Testis (tissue), 5 donors: ENCODE measurements at places on chromosomes 1 and 21. TPM values are rescaled to one million over a fixed set of nuclear protein-coding genes. Genes with fewer than 3 reads are reported as not detected.

GRCh38 chr1:230166366-230167132 lies 99.5 kb downstream of the GALNT2 start:
- no peak overlapping the region for H3K27ac ChIP-seq
- no peaks in the 10 kb centered on the region for H3K27me3 ChIP-seq
- peak; percentile 16 for DNase-seq
- no peak overlapping the region for H3K4me3 ChIP-seq

DNA sequence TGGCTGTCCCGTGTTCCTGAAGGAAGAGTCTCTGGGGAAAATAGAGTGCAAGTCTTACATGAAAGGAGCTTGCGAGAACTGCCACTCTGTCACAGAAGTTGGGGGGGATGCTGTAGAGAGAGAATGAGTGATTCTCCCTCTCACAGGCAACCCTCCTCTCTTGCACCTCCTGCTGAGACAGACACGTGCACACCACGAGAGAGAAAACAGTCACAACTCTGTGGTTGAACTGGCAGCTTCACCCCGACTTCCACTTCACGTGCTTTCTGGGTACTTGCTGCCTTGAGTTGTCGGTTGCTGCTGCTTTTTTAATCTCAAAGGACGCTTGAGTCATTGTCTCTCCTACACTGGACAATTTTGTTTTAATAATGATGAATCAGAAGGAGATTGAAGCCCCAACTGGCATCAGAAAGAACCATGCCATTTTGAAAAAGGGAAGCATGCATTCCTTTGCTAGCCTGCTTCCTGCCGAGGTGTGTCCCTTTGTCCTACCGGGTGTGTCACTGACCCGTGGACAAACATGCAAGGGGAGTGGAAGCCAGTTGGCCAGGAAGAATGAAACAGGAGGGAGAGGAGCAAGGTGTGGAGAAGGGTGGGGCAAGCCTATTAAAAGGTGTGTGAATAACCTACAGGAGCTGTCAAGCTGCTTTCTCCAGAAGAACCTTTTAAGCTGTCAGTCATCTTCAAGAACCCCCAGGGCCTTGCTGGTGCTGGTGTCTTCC lies 164.2 kb downstream of the CACNA1E start:
- H3K4me3 ChIP-seq, result no peak overlapping the region
- no peak for DNase-seq
- no peaks in the 10 kb centered on the region for H3K36me3 ChIP-seq
- H3K27me3 ChIP-seq, result no peaks in the 10 kb centered on the region

The C1orf141 gene
- 17.3 TPM for total RNA-seq

GRCh38 chr1:86714159-86714558 lies 9.8 kb downstream of the SH3GLB1 start:
- H3K36me3 ChIP-seq, result no peaks in the 10 kb centered on the region
- H3K4me1 ChIP-seq, result no peaks in the 10 kb centered on the region
- H3K4me3 ChIP-seq, result no peak overlapping the region
- DNase-seq, result no peak
- no peaks in the 10 kb centered on the region for H3K27me3 ChIP-seq

The RHCE gene
- 3.9 TPM for total RNA-seq

The ROR1 gene
- total RNA-seq, result 5.1 TPM

GRCh38 chr21:45202889-45203288 lies 84.8 kb downstream of the POFUT2 start:
- H3K4me3 ChIP-seq, result no peak overlapping the region
- DNase-seq, result no peak
- H3K36me3 ChIP-seq, result no peaks in the 10 kb centered on the region

GRCh38 chr21:15236111-15236510 lies 171.3 kb upstream of the NRIP1 start:
- no peak for DNase-seq
- no peak overlapping the region for H3K4me3 ChIP-seq
- H3K27ac ChIP-seq, result no peak overlapping the region
- no peaks in the 10 kb centered on the region for H3K4me1 ChIP-seq
- H3K36me3 ChIP-seq, result no peaks in the 10 kb centered on the region
- no peaks in the 10 kb centered on the region for H3K27me3 ChIP-seq

- no peak overlapping the region for H3K27ac ChIP-seq
- H3K4me3 ChIP-seq, result no peak overlapping the region
- H3K27me3 ChIP-seq, result no peaks in the 10 kb centered on the region
Measured at GRCh38 chr1:234942879-234943506, 185.6 kb downstream of the TOMM20 start.

The CYP4A11 gene
- not detected for total RNA-seq

DNA sequence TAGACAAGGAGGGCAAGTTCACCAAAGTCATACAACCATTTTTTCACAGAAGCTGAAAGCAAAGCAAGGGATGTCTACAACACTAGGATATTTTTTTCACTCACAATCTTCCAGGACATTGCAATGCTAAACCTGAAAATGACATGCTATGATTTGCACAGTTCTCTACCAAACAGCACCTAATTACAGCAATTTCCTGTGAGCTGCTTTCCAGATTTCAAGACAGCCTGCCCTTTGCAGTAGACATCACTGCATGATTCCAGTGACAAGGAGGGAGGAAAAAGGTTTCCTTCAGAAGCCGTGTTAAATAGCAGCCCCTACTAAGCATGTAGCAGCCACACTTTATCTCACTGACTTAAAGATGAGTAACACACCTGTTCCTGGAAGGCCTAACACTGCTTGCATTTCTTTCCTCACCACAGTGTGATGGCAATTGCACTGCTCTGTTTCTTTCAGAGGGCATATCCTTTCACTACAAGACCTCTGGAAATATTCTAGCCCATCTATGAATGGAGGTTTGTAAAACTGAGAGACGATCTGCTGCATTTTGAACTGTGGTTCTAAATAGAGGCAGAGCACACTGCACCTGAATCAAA lies 97.1 kb downstream of the DUSP10 start:
- H3K4me1 ChIP-seq, result no peaks in the 10 kb centered on the region
- H3K36me3 ChIP-seq, result no peaks in the 10 kb centered on the region
- no peak overlapping the region for H3K27ac ChIP-seq
- no peak for DNase-seq
- no peaks in the 10 kb centered on the region for H3K27me3 ChIP-seq

The FMO5 gene
- total RNA-seq, result 9.8 TPM

DNA sequence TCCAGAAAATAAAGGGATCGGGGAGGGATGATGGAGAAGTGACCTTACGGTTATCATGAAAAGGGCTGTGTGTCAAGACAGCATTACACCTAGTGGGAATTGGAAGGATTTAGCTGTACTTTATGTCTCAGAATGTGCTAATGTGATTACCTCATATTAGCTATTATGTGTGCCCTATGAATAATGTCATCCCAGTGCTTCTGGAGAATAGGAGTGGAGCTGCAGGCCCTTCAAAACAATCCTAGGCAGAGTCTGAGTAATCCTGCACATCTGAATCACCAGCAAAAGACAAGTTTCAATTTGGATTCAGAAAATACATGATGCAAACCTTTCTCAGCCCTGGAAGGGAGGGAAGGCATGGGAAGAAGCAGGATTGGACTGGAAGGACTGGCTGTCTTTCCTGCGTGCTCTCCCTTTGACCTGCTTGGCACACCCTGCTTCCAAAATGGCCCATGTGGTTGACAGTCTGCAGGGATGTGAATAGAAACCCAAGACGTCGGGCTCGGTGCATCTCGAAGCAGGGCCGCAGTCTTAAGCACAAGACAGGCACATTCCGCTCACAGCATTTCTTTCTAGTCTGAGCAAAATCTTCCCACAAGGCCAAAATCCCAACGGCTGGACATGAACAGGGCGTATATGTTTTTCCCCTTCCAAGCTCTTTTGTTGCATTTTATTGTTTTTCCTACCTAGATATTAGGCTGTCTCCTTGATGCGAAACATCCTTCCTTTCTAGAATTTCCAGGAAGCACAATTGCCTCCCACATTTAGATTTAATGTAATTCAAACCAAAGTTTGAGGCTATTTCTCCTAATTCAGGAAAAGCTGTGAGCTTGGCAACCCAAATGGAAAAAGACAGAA lies 54.3 kb upstream of the TARBP1 start:
- no peaks in the 10 kb centered on the region for H3K36me3 ChIP-seq
- H3K27me3 ChIP-seq, result no peaks in the 10 kb centered on the region
- peak; percentile 60 for DNase-seq
- peak overlapping the region; percentile 95 for H3K27ac ChIP-seq

- no peaks in the 10 kb centered on the region for H3K36me3 ChIP-seq
- no peaks in the 10 kb centered on the region for H3K27me3 ChIP-seq
Measured at GRCh38 chr1:222465211-222466041, 82.5 kb downstream of the HHIPL2 start.

The GPR25 gene
- total RNA-seq, result 0.87 TPM

DNA sequence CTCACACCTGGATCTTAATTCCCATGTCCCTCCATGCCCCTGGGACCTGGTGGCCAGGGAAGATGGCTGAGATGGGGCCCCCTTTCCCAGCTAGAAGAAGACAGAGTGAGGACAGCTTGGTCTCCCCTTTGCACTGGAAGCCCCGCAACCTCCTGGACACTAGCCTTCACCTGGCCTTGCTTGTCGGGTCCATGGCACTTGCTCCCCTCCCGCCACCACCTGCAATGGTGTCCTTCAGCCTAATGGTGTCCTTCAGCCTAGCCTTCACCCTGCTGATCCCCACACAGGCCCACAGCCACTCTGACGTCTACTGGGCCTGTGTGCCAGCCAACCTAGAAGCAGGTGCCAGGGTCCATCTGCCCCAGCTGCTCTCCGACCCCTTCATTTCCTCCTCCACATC lies 45.9 kb upstream of the EDN2 start:
- H3K4me1 ChIP-seq, result no peaks in the 10 kb centered on the region
- no peaks in the 10 kb centered on the region for H3K36me3 ChIP-seq
- H3K27me3 ChIP-seq, result no peaks in the 10 kb centered on the region

The ANGPTL3 gene
- not detected for total RNA-seq

DNA sequence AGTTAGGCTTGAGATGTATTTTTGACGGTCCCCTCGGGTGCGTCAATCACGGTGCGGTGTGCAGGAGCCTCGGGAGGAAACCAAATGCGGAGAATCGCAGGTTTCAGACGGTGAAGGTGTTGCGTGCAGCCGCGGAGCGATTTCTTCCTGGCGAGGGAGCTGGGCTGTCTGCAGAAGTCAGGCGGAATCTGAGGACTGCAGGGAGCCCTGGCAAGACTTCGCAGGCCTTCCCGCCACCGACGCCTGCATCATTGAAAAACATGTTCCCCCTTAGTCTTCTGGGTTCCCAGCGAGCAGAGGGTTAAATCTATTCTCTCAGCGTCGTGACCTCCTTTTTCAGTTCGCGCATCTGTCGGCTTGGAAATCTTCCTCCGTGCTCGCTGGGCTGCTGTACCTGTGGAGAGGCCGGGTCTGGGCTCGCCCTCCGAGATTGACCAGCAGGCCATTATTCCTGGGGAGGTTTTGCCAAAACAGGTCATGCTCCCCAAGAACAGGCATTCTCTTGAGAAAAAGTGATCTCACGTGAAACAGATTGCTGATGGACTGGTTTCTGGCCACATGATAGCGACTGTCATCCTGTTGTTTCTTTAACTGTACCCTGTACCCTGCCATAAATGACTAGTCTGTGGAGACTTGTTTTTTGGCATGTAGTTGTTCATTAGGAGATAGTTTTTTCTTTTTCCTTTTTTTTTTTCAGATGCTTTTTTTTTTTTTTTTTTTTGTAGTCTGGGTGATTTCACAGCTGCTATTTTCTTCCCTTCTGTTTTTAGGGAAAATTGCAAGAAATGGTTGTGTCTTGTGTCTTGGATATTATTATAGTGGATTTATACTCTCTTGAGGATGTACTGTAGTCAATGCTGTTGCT lies 894 bp downstream of the EPB41 start:
- DNase-seq, result peak; percentile 64
- no peaks in the 10 kb centered on the region for H3K4me1 ChIP-seq
- H3K4me3 ChIP-seq, result peak overlapping the region; percentile 76
- H3K36me3 ChIP-seq, result no peaks in the 10 kb centered on the region
- no peaks in the 10 kb centered on the region for H3K27me3 ChIP-seq

- H3K27me3 ChIP-seq, result no peaks in the 10 kb centered on the region
- no peak for DNase-seq
- H3K27ac ChIP-seq, result peak overlapping the region; percentile 15
- H3K4me1 ChIP-seq, result peaks cover 16% of the 10 kb centered on the region
- no peak overlapping the region for H3K4me3 ChIP-seq
Measured at GRCh38 chr1:180151508-180151907, 3.2 kb upstream of the QSOX1 start.

DNA sequence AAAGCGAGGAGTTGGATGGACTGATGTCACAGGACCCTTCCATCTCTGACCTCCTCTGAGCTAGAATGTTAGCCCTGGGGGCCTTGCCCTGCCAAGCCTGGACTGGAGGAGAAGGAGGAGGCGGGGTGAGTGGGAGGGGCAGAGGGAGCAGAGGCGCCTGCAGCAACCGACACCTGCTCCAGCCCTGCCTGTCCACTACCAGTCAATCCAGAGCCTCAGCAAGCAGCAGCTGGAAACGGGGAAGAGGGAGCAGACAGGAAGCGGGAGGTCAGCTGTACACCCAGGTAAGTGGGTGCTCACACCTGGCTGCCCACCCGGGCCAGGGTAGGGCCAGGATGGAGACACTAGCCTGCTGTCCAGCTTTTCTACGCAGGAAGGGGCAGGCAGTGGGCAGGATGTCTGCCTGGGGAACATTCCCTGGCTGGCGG lies at the start of gene IGFN1:
IGFN1 (plus strand) TSS at position 201 of the 428 bp plus-strand sequence. CDS start 2,470 bp downstream, outside the sequence.
- no peak for DNase-seq
- peaks cover 24% of the 10 kb centered on the region for H3K4me1 ChIP-seq
- H3K36me3 ChIP-seq, result no peaks in the 10 kb centered on the region
- no peak within 1 kb of the TSS for H3K27ac ChIP-seq
- no peaks in the 10 kb centered on the region for H3K27me3 ChIP-seq
- no peak within 1 kb of the TSS for H3K4me3 ChIP-seq

- no peak for DNase-seq
- H3K4me1 ChIP-seq, result no peaks in the 10 kb centered on the region
- H3K4me3 ChIP-seq, result no peak overlapping the region
- no peak overlapping the region for H3K27ac ChIP-seq
- no peaks in the 10 kb centered on the region for H3K27me3 ChIP-seq
- no peaks in the 10 kb centered on the region for H3K36me3 ChIP-seq
Measured at GRCh38 chr1:34362949-34363348, 186.2 kb downstream of the C1orf94 start.

The KRTAP20-4 gene
- total RNA-seq, result not detected

The ADORA3 gene
- total RNA-seq, result 3.8 TPM

DNA sequence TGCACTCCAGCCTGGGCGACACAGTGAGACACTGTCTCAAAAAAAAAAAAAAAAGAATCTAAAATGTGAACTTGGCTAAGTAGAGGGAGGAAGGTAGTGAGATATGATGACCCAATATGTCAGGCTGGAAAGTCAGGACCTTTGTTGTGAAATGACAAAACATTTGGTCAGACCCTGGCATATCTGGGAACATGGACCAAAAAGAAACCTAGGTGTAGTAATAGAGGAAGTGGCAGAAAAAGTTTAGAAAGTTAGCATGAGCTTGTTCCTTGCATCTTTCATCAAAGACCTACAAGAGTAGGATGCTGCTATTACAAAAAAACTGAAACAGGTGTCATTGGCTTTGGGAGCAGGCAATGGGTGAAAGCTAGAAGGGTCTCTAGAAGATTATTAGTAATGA lies 7.3 kb upstream of the S100A3 start:
- no peak overlapping the region for H3K4me3 ChIP-seq
- H3K36me3 ChIP-seq, result no peaks in the 10 kb centered on the region
- no peaks in the 10 kb centered on the region for H3K27me3 ChIP-seq
- H3K4me1 ChIP-seq, result peaks cover 7% of the 10 kb centered on the region
- H3K27ac ChIP-seq, result no peak overlapping the region

The MCOLN3 gene
- total RNA-seq, result 4.4 TPM

The E2F2 gene
- 4.2 TPM for total RNA-seq

The FAM3B gene
- 4.9 TPM for total RNA-seq

- H3K4me1 ChIP-seq, result no peaks in the 10 kb centered on the region
- no peaks in the 10 kb centered on the region for H3K27me3 ChIP-seq
- no peaks in the 10 kb centered on the region for H3K36me3 ChIP-seq
- no peak overlapping the region for H3K4me3 ChIP-seq
Measured at GRCh38 chr1:218752126-218752525, 407.0 kb downstream of the TGFB2 start.
